ENCODE measurements at places on chromosomes 5 and 9.
A peak's percentile ranks its signal among the peaks of the same experiment; 100 is the strongest.

DNA sequence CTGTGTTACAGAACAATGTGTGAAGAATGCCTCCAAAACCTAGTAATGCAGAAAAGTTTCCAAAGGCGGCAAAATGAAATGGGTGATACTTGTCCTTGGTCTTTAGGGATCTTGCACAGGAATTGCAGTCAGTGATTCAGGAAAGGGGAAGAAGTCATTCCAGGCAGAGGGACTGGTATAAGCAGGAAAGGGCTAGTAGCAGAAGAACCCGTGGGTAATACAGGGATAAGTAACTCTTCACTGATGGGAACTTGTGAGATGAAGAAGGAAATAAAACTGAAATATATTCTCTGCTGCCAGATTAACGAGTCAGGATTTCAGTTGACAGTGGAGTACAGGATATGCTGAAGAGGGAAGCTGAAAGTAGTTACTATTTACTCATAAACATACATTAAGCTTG, 1.2 kb downstream of the SRFBP1 start:
- 0 out of 2 replicates have a peak, but pooled peaks cover 7% of the 10 kb centered on the region for H3K36me3 ChIP-seq
- no peak overlapping the region for H3K27ac ChIP-seq
- peak overlapping the region; percentile 81 for H3K4me3 ChIP-seq
- no peaks in the 10 kb centered on the region for H3K27me3 ChIP-seq

GRCh38 chr5:34530637-34531036, 125.5 kb upstream of the RAI14 start:
- no peak overlapping the region for H3K4me3 ChIP-seq
- no peaks in the 10 kb centered on the region for H3K36me3 ChIP-seq
- no peaks in the 10 kb centered on the region for H3K27me3 ChIP-seq
- H3K27ac ChIP-seq: no peak overlapping the region
- peaks cover 52% of the 10 kb centered on the region for H3K4me1 ChIP-seq

GRCh38 chr5:137279521-137280231, 219.4 kb downstream of the SPOCK1 start:
- no peaks in the 10 kb centered on the region for H3K27me3 ChIP-seq
- H3K27ac ChIP-seq: no peak overlapping the region
- peaks cover 27% of the 10 kb centered on the region for H3K4me1 ChIP-seq
- no peaks in the 10 kb centered on the region for H3K36me3 ChIP-seq
- H3K4me3 ChIP-seq: no peak overlapping the region

GRCh38 chr5:56190497-56190896, 42.6 kb downstream of the ANKRD55 start:
- no peak overlapping the region for H3K4me3 ChIP-seq
- DNase-seq: no peak
- H3K27me3 ChIP-seq: no peaks in the 10 kb centered on the region

GRCh38 chr5:958701-959571, 49.7 kb upstream of the NKD2 start:
- H3K4me3 ChIP-seq: no peak overlapping the region
- no peaks in the 10 kb centered on the region for H3K36me3 ChIP-seq
- H3K27ac ChIP-seq: no peak overlapping the region
- H3K27me3 ChIP-seq: peaks cover 96% of the 10 kb centered on the region
- DNase-seq: no peak

DNA sequence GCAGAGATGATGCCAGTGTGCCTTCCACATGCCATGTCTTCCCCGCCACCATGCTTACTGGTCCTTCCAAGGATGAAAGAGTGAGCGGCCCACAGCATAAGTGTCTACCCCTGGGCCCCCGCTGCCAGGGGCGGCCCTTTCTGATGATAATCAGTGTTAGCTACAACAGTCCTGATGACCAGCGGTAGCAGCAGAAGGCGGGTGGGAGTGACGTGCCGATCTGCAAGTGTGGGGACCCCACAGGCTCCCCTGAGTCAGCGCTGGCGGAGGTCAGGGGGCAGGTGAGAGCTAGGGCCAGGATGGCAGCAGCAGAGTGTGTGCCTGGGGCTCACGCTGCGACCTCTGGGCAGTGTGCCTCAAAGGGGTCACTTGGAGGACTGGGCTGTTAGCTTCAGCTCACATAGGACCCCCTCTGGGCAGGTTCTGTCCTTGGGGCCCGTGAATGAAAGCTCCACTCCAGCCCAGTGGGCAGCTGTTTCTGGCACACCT, 80.4 kb downstream of the HMCN2 start:
- H3K36me3 ChIP-seq: no peaks in the 10 kb centered on the region
- H3K27ac ChIP-seq: no peak overlapping the region
- H3K4me3 ChIP-seq: no peak overlapping the region
- DNase-seq: no peak

DNA sequence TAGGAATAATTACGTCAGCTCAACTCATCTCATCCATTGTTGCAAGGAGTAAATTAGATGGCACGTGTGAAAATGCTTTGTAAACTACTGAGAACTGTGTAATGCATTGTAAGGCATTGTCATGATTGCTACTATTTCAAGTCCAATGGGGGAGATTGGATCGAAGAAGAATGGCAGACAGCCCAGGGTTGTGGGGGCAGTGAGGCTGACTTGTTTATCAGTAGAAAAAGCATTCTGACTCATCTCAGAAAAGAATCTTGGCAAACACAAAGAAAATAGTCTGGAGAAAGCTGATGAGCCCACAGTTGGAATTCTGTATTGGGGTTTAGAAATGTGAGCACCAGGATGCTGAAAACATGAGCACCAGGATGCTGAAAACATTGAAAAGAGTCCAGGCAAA, 28.0 kb upstream of the DAP start:
- no peak overlapping the region for H3K4me3 ChIP-seq
- no peak overlapping the region for H3K27ac ChIP-seq
- no peak for DNase-seq
- H3K36me3 ChIP-seq: no peaks in the 10 kb centered on the region
- H3K4me1 ChIP-seq: no peaks in the 10 kb centered on the region
- no peaks in the 10 kb centered on the region for H3K27me3 ChIP-seq

All from PC-9 (cell line).